ENCODE measurements at places on chromosomes 4 and X. TPM values are rescaled to one million over a fixed set of nuclear protein-coding genes. Genes with fewer than 3 reads are reported as not detected.
A peak's percentile ranks its signal among the peaks of the same experiment; 100 is the strongest.

DNA sequence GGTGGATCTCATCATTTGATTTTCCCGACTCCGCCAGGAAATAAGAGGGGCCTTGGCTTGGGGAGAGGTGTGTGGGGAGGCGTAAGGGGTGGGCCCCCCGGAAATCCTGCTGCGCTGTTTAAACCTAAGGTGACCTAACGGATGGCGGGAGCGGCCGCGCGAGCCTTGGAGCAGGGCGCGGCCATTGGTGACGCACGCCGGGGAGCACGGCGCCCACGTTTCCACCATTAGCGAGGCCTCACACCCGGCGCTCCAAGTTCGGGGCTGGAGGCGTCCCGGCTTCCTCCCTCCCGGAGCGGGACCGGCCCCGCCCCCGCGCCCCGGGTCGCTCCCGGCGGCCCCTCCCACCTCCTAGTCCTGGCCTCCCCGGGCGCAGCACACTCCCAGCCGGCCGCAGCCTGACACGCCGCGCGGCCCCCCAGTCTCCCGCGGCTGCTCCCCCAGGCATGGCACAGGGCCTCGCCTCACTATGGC lies at the start of gene SMS:
SMS (plus strand) TSS at position 354 of the 474 bp plus-strand sequence; CDS start at position 470, 116 bp downstream.
- peak; percentile 64 for DNase-seq

- no peak for DNase-seq
These were observed 633.0 kb upstream of the FAM241A start for GRCh38 chr4:111512081-111512783.

- no peak for DNase-seq
These were observed 466.2 kb downstream of the PDGFC start for GRCh38 chr4:156505341-156505955.

GRCh38 chr4:109009909-109010308 lies 247.1 kb upstream of the ETNPPL start:
- DNase-seq: no peak

- DNase-seq: no peak
These were observed 22.6 kb downstream of the NLGN3 start for GRCh38 chrX:71167031-71167781.

DNA sequence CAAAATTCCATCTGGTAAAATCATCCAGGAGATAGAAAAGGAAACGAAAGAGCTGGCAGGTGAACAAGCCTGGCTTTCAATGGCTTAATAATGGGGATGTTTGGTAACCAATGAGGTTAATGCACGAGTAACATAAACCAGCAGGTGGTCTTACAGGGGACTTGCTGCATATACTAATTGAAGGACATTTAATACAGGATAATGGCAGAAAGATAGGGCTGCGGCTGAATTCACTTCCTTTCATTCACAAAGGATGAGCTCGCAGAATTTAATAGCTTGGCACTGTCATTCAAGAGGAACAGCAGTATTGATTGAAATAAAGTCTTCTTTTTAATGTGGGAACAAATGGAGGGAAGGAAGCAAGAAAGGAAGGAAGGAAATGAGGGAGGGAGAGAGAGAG lies 156.3 kb upstream of the RAI2 start:
- DNase-seq: no peak

DNA sequence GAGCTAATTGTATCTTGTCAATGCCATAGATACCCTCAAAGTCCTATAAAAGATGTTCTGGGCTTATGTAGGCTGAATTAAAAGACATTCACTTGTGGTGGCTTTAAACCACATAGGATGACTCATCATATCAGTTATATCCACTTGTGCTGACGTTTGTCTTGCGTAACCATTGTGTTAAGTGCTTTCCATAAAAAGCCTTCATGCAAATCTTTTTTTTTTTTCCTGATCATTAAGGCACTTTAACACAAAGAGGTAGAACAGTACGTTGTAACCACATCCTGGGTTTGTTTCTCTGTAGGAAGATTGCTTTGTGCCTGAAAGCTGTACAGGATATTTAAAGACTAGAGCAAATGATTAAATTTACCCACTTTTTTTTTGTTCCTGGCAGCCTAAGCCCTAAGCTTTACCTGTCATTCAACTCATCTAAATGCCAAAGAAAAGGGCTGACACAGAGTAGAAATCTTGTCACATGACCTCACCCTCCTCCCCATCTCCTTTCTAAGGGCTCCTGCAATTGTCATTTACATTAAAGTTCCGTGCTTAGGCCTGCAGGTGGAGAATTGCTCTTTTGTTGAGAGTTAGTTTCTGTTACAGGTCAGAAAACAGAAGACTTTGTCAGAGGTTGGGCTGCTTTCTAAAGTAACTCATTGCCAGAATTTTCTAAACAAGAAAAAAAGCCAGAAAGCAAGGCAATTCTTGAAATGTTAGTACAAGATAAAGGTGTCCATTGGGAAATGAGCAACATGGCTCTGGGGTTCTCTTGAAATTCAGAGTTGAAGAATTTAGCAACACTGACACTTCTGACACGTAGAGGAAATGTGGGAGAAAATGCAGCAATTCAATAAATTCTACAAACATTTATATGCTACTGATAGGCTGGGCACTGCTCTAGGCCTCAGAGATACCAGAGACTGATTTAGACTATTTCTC lies 555.6 kb downstream of the PPARGC1A start:
- DNase-seq: no peak

- no peak for DNase-seq
These were observed 31.7 kb upstream of the APLN start for GRCh38 chrX:129686422-129686948.

DNA sequence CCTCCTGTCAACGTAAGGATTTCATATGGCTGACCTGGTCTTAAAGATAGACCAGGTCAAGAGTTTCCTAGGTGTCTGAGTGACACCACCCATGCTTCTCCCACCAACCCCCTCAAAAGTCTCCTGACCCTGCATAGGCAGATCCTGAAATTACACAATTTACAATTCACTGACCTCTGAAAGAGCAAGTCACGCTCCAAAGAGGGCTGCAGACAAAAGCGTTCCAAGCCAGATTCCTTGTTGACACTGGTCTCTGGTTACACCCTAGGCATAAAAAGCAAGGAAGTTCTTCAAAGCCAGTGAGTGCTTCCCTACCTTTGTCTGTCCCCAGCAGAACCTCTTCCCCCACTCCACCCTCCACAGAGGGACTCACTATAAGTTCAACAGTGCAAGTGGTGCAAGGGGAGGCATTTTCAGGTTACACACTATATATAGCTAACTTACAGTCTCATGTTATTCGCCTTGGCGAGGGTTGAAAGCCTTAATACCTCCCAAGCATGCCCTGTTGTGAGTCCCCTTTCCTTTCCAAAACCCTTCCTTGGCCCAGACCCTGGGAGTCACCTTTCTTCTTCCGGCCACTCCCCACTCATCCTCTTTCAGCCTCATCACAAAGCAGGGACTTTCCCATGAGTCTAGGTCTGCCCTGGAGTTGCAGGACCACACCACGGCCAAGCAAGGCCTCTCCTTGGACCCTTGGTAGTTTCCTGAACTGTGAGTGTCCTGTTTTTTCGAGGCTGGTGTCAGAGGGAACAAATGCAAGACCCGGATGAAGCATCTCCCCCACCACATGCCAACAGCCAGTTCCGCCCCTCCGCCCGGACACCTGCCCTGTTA lies 58.0 kb upstream of the KLF3 start:
- DNase-seq: no peak

GAGE13 gene
- total RNA-seq: 0.63 TPM

CENPC gene
- total RNA-seq: 17.3 TPM

EGF gene
- total RNA-seq: 1.6 TPM

Measured in mucosa of gallbladder (tissue), 1 donor.